Hematopoietic multipotent progenitor cell (in vitro differentiated cells): ENCODE measurements at places on chromosomes 5 and 9.

DNA sequence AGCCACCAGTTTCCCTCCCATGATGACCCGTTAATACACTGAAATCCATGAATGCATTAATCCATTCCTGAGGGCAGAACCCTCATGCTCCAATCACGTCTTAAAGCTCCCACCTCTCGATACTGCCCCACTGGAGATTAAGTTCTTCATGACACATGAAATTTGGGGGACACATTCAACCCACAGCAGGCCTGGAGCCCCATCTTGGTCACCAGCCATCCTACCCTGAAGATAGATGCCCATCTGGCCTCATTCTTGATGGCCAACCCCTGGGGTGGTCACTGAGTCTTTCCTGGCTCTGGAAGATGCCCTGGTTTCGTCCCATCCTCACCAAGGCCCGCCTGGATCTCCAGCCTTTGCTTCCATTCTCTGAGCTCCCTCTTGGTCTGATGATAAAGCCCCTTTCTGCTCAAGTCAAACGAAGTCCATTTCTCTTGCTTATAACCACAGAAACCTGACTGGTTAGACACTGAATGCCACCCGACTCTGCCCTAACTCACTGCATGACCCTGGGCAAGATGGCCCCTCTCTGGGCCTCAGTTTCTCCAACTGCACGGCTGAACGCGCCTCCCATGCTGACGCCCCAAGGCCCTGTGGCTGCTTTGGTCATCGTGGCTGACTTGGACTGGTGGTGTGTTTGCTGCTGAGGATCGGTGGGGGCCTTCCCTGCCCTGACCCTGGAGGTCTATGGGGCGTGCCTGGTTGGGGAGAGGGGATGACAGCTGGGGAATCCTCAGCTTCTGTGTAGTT, 138.4 kb upstream of the IER5L start:
- DNase-seq, result no peak

DNA sequence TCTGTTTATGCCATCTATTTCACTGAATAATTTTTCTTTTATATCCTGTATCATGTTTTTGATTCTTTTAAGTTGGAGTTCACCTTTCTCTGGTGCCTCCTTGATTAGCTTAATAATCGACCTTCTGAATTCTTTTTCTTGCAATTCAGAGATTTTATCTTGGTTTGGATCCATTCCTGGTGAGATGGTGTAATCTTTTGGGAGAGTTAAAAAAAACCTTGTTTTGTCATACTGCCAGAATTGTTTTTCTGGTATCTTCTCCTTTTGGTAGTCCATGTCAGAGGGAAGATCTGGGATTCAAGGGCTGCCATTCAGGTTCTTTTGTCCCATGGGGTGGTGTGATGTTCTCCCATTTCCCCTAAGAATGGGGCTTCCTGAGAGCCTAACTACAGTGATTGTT, 800.8 kb upstream of the TYRP1 start:
- no peak for DNase-seq

DNA sequence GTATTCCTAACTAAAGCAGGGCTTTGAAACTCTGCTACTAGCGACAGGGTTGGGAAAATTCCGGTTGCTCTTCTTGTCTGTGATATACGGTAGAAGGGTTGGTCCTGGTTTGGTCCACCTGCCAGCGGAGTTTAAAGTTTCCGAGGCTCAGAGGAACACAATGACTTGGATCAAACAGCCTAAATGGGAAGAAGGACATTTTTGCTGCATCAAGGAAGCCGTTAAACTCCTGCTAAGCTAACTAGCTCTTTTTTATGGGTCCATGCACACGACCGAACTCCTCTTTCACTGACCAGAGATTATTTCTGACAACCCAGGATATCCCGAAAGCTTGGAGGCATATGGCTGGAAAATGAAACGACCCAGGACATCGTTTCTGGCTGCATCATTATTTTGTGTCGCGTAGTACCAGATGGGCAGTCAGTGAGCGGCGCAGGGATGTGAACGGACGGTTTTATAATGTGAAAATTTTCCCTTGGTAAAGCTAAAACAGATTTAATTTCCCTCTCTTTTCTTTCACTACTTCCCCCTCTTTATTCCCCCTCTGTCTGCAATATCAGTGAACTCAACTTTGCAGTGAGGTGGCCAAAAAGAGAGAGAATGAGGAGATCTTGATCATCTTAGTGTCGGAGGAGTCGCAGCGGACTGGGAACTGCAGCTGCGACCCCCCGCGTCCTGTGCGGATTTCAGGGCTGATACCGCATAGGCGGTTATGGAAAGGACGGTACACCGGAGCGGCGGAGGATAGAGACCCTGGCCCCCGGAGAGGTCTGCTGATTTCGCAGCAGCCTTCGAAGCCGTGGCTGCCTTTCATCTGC, at the start of gene LURAP1L:
TSS of gene LURAP1L (plus strand) at position 160 of the 818 bp plus-strand sequence. CDS start 696 bp downstream, outside the sequence.
- DNase-seq, result peak; percentile 4

DNA sequence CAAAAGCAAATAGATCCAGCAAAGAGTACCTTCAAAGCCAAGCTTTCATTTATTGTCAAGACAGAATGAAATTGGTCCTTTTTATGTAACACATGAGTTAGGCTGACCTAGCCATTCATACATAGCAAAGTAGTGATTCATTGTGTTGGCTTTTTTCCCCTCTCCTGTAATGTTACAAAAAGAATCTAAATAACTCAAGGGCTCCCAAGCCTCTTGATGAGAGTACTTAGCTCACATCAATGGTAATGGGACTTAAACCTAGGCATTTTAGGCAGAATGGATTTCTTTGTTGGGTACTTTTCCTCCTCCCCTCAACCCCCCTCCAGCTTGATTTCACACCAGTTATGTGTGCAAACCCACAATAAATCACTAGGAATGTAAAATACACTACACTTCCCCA, 123.7 kb downstream of the EBF1 start:
- no peak for DNase-seq

DNA sequence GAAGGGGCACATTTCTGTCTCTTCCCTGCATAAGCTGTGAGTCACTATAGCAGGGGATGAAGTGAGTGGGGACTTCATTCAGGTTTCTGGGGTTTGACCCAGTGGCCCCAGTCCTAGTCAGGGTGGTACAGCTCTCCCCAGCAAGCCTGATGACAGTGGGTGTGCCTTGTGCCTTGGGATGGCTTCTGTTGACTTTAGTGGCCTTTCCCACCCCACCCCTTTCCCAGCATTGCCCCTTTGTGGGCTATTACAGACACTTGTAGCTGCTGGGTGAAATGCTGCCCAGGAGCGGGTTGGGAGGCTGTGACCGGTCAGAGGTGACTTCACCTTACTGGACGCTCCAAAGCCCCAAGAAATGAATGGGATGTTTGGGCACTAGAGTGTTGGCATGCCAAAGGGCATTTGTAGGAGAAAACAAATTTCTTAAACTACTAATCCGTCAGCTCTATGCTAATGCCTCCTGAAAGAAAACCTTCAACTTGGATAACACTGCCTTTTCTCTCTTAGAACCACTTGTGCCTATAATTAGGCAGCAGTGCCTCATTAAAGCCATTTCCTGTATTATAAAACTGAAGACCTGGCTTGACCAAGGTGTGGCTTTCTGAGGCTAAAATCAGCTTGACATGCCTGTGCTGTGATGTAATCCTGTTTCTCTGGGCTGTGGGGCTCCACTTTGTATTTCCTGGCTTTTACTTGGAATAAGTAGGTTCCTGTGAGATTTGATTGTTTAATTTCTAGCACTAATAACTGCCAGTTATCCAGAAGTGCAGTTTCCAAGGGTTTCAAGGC, 119.0 kb upstream of the SLC25A48 start:
- DNase-seq, result no peak

GRCh38 chr5:50744776-50745175, 78.3 kb downstream of the PARP8 start:
- peak; percentile 27 for DNase-seq

DNA sequence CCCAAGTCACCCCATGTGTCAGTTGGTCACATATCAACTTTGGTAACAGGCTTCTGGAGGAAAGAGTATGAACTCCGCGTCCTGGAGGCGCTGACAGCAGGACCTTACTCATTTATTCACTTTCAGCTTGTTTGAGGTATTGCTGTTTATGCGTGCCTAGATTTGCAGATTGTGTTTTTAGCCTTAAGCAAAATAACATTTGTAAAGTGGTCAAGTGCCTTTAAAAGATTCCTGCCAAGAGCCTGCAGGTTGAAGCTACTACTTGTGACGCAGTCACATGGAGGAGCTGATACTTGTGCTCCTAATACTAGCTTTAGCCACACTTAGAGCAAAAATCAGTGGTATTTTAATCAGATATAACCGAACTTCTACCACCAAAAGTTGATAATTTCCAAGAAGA, 351.3 kb downstream of the ADGRV1 start:
- no peak for DNase-seq

GRCh38 chr5:173774271-173774761, 113.8 kb upstream of the CPEB4 start:
- DNase-seq, result no peak

DNA sequence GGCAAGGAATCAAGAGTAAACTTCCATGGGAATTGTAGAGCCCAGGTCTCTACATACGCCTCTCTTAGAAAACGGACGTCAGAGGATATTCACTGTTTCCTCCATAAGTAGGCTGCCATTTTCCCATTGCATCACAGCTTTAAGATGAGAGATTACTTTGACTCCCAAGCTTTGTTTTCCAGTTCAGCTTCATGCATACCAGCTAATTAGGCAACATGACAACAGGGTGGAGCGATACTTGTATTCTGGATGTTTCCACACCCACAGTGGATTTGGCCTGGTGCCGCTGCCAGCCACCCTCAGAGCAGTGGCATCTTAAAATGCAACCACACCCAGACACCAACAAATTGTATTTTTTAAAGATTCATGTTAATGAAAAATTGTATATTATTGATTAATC, 20.9 kb upstream of the SPINK5 start:
- DNase-seq, result no peak
